ENCODE measurements at places on chromosomes 16 and 17. TPM values are rescaled to one million over a fixed set of nuclear protein-coding genes. Genes with fewer than 3 reads are reported as not detected.

The PRR29 gene
- total RNA-seq, result not detected

The NPIPA3 gene
- not detected for total RNA-seq

The CRYBA1 gene
- not detected for total RNA-seq

The TPSD1 gene
- not detected for total RNA-seq

The PGAP6 gene
- 56.1 TPM for total RNA-seq

The GAST gene
- total RNA-seq, result not detected

The EXOC3L1 gene
- not detected for total RNA-seq

The HP gene
- total RNA-seq, result not detected

The AANAT gene
- total RNA-seq, result not detected

The GFAP gene
- not detected for total RNA-seq

DNA sequence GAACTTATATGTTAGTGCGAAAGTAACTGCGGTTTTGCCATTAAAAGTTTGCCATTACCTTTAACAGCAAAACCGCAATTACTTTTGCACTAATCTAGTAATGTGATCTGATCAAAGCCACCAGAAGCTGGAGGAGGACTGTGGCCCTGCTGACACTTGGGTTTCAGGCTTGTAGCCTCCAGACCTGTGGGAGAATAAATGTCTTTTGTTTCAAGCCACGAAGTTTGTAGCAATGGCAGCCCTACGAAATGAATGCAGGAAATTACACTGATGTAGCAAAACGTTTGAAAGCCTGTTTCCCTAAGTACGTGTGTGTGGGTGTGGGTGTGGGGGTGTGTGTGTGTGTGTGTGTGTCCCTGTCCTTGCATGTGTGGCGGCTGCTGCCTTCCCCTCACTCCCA, 66.6 kb downstream of the WSB1 start:
- DNase-seq, result no peak

DNA sequence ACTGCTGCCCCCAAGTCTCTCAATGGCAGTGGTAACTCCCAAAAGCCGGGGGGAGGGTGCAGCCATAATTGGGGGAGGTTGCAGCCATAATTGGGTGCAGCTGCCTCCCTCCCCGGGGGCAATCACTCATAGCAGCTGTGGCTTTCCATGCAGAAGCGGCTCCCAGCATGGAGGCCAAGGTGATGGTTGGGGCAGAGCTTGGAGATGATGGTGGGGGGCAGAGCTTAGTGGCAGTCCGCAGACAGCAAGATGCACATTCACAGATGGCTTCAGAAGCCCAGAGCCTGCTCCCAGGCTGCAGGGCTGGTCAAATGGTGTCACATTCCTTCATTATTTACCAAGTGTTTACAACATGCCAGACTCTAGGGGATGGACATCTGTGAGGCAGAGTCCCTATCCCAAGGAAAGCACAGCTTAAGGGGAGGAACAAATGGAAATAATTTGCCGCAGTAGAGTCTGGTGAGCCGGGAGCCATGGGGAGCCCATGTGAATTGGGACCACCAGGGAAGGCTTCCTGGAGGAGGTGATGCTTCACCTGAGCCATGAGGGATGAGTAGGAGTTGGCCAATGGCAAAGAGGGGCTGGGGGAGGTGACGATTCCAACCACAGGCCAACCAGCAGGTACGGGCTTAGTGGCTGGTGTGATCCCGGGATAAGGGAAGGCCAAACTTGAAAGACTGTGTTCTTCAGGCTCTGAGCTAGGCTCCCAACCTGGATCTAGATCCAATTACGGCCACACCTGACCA, 8.1 kb downstream of the DOC2B start:
- no peak for DNase-seq

DNA sequence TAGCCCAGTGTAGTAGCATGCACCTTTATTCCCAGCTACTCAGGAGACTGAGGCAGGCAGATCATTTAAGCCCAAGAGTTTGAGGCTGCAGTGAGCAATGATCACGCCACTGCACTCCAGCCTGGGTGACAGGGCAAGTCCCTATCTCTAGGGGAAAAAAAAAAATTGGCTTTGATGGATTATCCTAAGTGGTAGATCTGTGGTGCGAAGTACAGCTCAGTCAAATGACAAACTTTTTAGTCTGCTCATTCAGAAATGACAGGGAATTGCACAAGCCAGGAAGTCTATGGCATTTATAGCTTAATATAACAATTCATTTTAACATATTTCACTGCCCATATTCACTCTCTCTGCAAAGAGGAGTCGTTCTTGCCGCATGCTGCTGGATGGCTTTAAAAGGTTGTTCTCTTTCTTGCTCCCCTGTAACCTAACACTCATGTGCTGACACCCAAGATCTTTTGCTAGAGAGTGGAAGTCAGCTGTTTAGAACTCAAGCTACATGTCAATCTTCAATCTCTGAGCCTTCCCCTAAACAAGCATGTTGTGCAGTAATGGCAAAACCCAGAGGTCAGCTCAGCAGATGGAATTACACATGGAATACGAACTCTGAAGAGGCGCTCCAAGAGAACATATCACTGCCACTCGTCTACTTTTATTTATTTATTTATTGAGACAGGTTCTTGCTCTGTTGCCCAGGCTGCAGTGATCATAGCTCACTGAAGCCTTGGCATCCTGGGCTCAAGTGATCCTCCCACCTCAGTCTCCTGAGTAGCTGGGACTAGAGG, 32.8 kb downstream of the RNF157 start:
- no peak for DNase-seq

GRCh38 chr16:21145738-21146137, 4.9 kb downstream of the DNAH3 start:
- no peak for DNase-seq

GRCh38 chr17:75373280-75373679, 32.2 kb downstream of the GRB2 start:
- DNase-seq, result no peak

DNA sequence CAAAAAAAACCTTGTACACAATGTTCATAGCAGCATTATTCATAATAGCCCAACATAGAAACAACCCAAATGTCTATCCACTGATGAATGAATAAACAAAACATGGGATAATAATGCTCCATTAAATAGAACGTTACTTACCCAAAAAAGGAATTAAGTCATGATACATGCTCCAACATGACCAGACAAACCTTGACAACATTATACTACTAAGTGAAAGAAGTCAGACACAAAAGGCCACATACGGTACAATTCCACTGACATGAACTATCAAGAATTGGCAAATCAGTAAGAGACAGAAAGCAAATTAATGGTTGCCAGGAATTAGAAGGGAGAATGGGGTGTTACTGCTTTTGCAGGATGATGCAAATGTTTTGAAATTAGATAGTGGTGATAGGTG, 193.8 kb upstream of the SHISA6 start:
- DNase-seq, result no peak

DNA sequence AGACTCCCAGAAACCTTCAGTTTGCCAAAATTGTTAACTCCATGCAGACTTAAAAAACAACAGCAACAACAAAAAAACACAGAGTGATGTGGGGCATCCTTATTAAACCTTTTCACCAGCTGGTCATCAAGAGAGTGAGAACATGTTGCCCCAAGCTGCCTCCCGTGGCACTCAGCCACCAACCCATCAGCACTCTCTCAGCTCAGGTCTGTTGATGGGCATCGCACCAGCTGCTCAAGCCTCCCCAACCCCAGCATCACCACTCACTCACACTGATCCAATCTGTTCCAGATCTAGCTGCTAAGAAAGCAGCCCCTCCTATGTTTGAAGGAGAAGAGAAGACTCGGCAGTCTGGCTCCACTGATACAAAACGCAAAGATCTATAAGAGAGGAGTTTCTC, 46.8 kb downstream of the SLC39A11 start:
- DNase-seq, result no peak

DNA sequence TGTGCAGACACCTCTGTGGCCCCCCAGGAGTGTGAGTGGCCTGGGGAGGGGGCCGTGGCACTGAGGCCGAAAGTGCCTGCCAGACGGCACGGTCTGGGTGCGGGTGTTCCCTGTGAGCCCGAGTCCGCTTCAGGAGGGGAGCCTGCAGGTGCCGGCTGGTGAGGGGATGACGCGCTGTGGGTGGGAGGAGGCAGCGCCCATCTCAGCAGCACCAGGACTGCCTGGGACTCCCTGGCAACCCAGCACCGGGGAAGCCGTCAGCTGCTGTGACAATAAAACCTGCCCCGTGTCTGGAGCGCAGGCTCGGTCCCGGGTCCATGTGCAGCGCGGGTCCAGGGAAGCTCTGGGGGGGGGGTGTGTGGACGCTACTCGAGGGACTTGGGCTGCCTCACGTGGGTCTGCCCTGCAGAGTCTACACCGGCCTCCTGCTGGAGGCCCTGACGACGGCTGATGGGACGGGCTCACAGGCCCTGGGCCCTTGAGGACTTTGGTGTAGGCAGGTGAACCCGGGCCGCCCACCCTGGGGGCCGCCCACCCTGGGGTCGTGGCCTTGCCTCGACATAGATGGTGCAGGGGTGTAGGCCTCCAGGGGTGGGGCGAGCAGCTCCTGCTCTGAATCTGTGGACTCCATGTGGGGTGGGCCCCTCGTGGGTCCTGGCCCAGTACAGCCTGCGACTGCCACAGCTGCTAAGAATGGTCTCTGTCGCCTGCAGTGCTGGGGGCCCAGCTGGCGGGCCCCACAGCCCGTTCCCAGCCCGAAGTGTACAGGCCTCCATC, 5.9 kb upstream of the RAB40C start:
- DNase-seq, result no peak

GRCh38 chr16:51262428-51262827, 111.4 kb upstream of the SALL1 start:
- no peak for DNase-seq

DNA sequence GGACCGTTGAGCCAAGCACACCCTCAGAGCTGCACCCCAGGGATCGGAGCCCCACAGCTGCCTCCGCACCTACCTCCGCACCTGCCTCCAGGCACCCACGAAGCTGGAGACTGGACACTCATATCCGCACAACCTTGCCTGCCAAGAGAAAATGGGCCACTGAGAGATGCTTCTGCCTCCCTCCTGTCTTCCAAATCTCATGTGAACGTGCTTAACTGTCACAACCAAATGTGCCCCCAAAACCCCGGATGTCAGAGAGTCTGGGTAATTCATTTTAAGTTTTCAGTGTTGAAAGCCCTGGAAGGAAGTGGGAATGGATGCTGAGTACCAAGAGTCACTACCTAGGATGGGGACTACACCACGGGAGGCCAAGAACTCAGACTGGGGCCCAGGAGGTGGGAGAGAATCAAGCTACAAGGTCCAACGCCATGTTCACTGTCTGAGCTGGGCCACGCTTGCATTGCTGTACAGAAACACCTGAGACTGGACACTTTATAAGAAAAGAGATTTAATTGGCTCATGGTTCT, 49.5 kb upstream of the MEAK7 start:
- DNase-seq, result no peak

- DNase-seq, result no peak
Observed at GRCh38 chr16:86073763-86074493, 175.0 kb downstream of the IRF8 start.

DNA sequence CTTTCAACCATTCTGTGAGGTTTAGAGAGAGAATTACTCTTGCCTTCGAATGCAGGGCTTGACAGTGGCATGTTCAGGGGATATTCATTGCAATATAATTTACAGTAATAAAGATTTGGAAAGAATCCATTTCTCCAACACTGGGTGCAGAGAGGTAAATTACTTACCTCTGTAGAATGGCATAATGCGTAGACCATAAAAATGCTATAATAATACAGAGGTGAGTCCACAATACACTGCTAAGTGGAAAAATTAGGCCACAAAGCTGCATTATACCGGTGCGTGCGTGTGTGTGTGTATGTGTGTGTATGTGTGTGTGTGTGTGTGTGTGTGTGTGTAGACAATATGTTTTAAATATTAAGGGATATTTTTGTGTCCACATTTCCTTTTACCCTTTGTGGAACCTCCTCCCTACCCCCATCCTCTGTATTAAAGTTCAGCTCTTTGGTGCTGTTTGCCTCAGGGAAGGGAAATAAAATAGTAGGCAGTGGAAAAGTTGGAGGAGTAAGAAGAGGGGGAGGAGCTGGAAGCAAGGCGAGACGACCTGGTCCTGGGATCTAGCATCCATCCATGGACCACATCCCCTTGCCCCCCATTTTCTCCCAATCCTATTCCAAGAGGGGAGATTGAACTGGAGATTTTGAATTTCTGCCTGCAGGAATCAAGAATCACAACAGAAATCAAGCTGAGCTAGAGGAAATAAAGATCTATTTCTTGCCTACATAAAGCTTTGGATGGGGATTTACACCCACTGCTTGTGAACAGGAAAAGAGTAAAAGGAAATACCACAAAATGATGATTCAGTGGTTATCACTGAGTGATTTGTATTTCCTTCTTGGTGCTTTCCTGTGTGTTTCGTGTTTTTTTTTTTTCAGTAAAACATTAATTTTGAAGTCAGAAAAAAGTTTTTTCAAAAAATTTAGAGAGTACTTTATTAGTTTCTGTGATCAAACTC, 124.8 kb downstream of the RGS9 start:
- peak; percentile 46 for DNase-seq

GRCh38 chr17:29567304-29567553, 392 bp upstream of the ABHD15 start:
- DNase-seq, result no peak

DNA sequence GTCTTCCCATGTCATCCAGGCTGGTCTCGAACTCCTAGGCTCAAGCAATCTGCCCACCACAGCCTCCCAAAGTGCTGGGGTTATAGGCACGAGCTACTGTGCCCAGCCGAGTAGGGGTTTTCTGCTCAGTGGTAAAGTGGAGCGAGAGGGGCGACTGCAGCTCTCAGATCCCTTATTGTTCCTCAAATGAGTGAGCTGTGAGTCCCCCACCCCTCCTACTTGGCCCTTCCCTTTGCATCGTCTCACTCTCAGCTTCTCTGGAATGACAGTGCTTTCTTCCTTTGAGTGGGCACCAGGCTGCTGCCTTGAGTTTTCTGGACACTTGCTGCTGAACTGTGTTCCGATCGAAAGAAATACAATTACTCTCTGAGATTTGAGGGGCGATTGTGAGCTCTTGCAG, 63.5 kb downstream of the MSI2 start:
- no peak for DNase-seq

GRCh38 chr17:40341808-40342503, 22.6 kb downstream of the GJD3 start:
- peak; percentile 50 for DNase-seq

GRCh38 chr17:10318535-10318934, 54.3 kb downstream of the MYH13 start:
- DNase-seq, result no peak

DNA sequence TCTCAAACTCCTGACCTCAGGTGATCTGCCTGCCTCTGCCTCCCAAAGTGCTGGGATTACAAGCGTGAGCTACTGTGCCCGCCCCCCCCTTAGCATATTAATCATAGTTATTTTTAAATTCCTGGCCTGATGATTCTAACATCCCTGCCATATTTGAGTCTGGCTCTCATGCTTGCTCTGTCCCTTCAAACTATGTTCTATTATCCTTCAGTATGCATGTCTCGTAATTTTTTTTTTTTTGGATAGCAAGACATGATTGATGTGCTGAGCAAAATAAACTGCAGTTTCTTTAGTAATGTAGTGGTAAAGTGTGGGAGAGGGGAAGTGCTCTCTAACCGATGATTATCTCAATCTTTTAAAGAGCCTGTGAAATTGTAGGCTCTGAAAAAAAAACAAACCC, 34.3 kb upstream of the TMEM92 start:
- no peak for DNase-seq
